ENCODE measurements at places on chromosomes 2 and 18.

DNA sequence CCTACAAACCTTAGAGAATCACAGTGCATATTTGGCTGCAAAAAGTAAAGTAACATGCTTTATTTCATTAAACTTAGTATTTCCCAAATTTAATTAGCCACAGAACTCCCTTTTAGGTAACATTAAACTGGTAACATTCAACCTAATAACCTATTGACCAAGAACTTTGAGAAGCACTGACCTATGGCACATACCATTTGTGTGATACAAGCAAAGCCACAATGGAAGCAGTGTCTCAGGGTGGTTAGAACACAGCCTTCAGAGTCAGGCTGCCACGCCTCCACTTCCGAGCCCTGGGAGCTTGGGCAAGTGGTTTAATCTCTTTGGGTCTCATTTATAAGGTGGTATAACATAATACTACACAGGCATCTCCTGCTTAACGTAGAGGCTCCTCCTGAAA, 301.4 kb downstream of the PDE11A start:
- DNase-seq = no peak

DNA sequence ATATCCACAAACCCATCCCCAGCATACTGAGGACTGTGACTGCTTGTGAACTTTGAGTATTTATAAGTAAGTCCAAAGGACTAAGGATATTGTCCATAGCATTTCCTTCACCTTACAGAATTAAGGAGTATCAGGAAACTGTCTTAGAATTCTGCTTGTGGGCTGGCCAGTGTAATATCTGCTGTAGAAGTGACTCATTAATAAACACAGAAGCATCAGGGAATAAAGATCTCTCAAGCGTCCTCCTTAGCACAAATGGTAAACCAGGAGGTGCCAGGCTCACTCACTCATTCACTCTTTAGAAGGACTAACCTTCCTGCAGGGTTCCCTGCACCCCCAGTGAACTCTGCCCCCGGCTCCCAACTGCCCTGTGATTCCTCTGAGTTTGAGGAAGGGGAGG, 31.0 kb downstream of the CCDC68 start:
- no peak for DNase-seq

GRCh38 chr18:4068552-4069158, 386.5 kb downstream of the DLGAP1 start:
- peak; percentile 17 for DNase-seq

DNA sequence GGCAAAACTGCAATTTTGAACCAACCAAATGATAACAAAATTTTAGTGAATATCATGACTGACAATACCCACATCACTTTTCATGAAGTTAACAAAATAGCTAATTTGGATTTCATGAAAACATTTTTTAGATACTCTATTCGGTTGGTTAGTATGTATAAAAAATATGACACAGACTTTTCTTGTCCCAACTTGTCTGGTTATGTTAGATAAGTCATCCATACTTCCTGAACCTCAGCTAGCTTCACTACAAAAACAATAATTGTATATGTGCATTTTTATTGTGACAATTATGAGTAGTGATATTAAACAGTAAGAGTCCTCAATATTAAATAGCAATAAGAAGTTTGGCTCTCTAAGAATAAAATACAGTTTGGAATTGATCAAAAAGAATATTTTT, 408.1 kb upstream of the DSEL start:
- DNase-seq = no peak

DNA sequence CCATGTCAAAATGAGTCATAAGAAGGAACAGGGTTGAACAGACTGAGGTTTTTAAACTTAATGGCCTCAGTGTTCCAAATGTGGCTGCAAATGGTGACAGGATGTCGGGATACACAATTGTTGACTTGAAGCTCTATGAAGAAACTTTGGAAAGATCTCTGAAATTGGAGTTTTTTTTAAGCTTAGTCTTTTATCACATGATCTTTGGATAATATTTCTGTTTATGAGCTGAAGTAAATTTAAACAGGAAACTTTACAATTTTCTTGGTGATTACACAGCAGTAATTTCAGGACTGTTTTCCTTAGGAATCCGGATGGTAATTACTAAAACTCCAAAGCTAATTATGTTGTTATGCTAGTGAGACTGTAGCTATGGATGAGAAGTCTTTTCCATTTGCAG, 199.1 kb upstream of the NRXN1 start:
- DNase-seq = no peak

GRCh38 chr2:37389989-37390765, 45.7 kb downstream of the QPCT start:
- peak; percentile 32 for DNase-seq

Measured in CD4-positive, CD25-positive, alpha-beta regulatory T cell (primary cell).